ENCODE measurements at places on chromosomes 16 and 17. TPM values are rescaled to one million over a fixed set of nuclear protein-coding genes. Genes with fewer than 3 reads are reported as not detected.

DNA sequence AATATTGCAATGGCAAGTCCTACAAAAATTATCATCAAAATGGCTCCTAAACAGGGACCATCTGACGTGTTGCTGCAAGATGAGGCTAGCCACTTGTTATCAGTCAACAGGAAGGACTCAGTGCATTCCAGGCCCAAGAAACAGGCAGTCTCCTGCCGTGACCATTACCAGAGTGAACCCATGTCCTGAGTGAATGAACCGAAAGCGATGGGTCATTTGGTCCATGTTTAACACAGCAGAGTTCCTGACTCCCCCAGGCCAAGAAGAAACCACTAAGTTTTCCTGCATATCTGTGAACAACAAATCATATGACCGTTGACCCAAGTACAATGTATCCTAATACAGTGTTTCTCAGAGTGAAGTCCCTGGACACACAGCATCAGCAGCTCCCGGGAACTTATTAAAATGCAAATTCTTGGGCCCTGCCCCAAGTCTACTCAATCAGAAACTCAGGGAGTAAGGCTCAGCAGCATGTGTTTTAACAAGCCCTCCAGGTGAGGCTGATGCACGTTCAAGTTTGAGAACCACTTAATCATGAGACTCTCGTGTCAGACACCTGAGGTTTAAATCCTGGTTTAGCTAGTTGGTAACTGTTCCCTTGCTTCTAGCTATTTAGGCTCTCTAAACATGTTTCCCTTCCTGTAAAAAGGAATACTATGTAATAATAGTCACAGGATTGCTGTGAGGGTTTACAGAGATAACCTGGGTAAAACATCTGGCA lies 429.4 kb upstream of the MAF start:
- H3K27ac ChIP-seq = no peak overlapping the region
- peaks cover 12% of the 10 kb centered on the region for H3K4me1 ChIP-seq
- no peaks in the 10 kb centered on the region for H3K36me3 ChIP-seq

CCL16 gene
- total RNA-seq = not detected

DNA sequence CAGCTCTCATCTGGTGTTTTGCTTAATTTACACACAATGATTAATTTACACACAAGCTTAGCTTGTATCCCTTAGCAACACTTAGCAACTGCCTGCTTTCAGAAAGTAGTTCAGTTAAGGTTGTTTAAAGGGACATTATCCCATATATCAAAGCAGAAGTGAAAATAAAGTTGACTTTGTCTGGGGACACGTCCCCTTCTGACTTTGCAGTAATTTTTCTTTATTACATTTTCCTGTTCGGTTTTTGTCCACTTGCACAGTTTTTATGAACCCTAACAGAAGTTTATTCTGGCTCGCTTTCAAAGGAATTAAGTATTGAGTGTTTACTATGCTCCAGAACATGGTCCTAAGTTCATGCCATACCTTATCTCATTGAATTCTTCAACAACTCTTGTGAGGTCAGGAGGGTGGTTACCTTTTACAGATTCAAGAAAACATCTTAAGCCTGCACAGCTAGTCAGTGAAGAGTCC lies 41.5 kb downstream of the ARHGAP44 start:
- H3K27ac ChIP-seq = no peak overlapping the region
- no peaks in the 10 kb centered on the region for H3K36me3 ChIP-seq
- DNase-seq = no peak
- no peak overlapping the region for H3K4me3 ChIP-seq
- no peaks in the 10 kb centered on the region for H3K4me1 ChIP-seq

DNA sequence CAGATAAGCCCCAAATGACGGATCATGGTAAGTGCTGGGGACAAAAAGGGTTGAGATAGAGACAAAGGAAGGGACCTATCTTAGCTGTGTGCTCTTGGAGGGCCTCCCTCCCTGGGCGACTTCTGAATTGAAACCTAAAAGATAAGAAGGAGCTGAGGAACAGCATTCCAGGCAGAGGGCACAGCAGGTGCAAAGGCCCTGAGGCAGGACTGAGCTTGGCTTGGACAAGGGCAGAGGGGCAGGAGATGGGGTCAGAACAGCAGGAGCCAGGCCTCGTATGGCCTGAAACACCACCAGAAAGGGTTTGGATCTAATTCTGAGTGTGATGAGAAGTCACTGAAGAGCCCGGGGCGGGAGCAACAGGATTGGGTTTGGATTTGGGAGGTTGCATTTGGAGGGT lies 75.4 kb downstream of the RTN4RL1 start:
- no peak overlapping the region for H3K4me3 ChIP-seq
- H3K4me1 ChIP-seq = no peaks in the 10 kb centered on the region
- no peak for DNase-seq

DNA sequence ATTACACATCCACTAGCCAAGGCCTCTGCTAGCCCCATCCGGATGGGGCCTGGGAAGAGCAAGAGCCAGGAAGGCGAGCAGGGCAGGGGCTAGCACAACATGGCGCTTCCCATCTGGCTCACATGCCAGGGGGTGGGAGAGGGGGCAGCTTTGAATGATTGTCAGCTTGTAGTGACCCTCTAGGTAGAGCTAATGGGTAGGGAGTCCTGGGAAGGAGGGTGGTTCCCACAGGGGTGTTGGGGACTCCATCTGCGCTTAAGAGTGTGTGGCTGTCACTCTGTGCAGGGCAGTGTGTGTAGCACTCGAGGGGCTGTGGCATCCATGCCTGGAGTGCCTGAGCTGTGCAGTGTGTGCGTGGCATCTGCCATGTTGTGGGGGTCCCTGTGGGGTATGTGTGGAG lies 24.5 kb downstream of the ARHGAP23 start:
- DNase-seq = no peak
- no peak overlapping the region for H3K4me3 ChIP-seq
- no peaks in the 10 kb centered on the region for H3K36me3 ChIP-seq
- peaks cover 47% of the 10 kb centered on the region for H3K27me3 ChIP-seq

- no peak for DNase-seq
- H3K27me3 ChIP-seq = no peaks in the 10 kb centered on the region
- H3K4me3 ChIP-seq = no peak overlapping the region
- H3K4me1 ChIP-seq = peaks cover 37% of the 10 kb centered on the region
These were observed 7.4 kb downstream of the NAT9 start for GRCh38 chr17:74768763-74769114.

DNA sequence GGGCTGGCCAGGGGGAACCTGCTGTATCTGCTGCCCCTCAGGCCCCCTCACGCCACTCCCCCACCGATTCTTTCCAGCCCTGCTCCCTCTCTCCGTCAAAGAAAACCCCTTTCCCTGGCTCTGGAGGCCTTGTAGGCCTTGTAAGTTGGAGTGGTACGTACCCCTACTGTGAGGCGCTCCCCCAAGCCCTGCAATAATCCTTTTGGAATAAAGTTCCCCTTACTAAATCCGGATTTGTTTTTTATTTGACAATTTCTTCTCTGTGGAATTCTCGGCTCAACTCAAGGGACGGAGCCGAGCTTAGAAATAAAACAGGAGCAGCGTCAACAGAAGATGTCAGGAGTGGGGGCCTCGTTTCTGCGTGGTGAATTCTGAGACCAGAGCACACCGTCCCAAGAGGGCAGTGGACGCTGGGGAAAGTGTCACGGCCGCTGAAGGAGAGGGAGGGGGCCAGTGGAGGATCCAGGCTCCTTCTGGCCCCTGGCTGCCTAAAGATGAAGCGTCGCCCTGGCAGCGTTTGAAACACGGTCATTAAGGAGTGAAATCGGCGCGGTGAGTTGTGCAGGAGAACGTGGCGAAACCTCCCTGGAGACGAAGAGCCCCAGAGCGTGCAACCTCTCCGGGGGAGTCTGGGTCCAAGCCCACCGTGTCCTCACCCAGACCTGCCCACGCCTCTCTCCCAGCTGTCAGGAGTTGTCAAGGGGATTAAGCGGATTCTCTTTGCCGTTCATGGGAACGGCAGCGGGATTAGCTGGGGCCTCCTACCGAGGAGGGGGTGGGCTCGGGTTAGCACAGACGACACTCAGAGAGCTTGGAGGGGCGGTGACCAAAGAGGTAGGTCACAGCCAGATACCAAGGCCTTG lies 47.0 kb downstream of the SLC7A5 start:
- DNase-seq = no peak
- H3K4me1 ChIP-seq = peaks cover 10% of the 10 kb centered on the region
- H3K27me3 ChIP-seq = no peaks in the 10 kb centered on the region
